ENCODE measurements at places on chromosomes 2 and 18.

DNA sequence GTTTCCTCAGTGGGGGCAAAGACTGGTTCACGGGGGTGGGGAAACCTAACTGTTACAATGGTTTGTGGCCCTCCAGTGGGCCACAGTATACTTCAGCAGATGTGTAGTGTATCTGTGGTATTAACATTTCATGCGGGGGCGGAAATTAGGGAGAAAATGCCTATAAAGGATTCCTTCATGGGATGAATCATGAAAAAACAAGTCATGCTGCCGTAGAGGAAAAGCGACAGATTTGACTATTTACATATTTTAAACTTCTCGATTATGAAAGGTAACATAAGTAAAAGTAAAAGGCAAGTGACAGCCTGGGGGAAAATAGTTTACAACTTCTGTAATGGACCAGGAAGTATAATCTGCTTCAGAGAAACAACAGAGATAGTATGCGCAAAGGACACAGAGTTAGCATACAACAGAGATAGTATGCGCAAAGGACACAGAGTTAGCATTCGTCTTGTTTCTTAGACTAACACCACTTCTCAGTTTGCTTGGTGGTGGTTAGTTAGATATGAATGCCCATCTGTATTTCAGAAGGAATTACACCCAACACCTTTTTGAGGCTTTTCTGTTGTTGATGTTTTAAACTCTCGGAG lies 41.1 kb downstream of the MRPS9 start:
- DNase-seq: no peak

- no peak for DNase-seq
Observed at GRCh38 chr2:73975731-73976130, 9.0 kb upstream of the TET3 start.

DNA sequence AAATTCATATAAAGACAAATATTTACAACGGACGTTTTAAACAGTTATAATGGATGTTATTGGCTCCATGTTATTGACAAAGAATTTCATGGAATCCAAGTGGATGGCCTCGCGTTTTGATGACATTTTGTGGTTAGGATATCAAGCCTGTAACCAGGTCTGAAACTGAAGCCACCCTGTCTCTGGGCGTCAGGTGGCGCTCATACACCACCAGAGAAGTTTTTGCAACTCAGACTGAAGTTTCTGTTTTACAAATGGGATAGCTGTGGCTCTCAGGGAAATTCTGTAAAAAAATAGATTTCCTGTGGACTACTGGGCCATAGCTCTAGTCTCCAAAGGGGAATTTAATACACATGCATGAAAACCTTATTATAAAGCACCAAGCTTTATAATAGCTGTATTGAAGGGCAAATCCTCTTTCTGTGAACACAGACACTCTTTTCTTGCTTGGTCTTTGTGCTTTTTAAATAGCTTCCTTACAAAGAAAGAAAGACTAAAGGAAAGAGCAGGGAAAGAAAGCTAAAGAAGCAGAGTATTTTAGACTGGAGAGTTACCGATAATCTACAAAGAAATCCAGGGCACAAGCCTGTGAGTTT lies 86.7 kb downstream of the C18orf54 start:
- peak; percentile 11 for DNase-seq

DNA sequence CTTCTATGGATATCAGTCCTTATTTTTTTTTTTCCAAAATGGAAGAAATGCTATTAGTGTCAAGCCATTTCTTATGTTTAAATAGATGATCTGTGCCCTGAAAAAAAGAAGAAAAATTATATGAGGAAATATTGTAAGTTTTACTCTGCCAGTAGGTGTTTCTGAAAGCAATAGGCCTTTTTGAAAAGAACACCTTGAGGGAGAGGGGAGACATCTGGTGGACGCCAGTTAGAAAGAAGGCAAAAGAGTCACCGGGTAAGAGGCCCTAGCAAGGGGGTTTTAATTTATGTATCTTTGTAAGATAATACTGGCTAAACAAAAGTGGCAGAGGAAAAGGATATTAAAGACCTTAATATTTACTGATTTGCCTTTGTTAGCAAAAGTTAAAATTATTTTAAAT lies 56.1 kb downstream of the DYNAP start:
- no peak for DNase-seq

- DNase-seq: no peak
Observed at GRCh38 chr2:145379934-145380333, 860.0 kb upstream of the ZEB2 start.

- DNase-seq: no peak
Observed at GRCh38 chr18:69000366-69000765, 202.5 kb downstream of the CCDC102B start.

DNA sequence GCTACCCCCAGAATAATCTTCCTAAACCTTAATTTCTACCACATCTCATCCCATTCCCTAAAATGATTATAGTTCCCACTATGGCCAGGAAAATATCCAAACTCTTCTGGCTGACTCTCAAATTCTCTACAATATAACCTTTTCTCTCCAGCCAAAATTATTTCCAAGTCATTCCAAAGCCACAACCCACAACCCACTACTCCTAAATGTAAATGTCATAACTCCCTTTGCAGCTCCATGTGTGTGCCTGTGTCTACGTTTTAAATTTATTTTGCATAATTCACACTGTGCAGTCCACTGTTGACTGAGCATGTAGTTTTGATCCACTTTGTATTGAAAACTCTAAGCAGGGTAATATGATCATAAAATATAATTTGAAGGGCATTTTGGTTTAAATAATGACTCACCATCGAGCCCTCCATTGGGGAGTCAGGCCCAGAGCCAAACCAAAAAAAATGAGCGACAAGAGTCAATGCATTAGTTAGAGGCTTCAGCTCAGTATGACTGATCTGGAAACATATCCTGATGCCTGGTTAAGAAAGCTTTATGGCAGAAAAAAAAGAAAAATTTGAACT lies 171.0 kb downstream of the AFF3 start:
- DNase-seq: no peak

- DNase-seq: no peak
Observed at GRCh38 chr2:118114863-118115262, 26.6 kb downstream of the INSIG2 start.

- DNase-seq: no peak
Observed at GRCh38 chr2:40038646-40039045, 259.6 kb upstream of the THUMPD2 start.

GRCh38 chr2:42903821-42904575 lies 111.6 kb upstream of the HAAO start:
- no peak for DNase-seq

GRCh38 chr2:1014802-1015201 lies 64.2 kb downstream of the SNTG2 start:
- DNase-seq: no peak

DNA sequence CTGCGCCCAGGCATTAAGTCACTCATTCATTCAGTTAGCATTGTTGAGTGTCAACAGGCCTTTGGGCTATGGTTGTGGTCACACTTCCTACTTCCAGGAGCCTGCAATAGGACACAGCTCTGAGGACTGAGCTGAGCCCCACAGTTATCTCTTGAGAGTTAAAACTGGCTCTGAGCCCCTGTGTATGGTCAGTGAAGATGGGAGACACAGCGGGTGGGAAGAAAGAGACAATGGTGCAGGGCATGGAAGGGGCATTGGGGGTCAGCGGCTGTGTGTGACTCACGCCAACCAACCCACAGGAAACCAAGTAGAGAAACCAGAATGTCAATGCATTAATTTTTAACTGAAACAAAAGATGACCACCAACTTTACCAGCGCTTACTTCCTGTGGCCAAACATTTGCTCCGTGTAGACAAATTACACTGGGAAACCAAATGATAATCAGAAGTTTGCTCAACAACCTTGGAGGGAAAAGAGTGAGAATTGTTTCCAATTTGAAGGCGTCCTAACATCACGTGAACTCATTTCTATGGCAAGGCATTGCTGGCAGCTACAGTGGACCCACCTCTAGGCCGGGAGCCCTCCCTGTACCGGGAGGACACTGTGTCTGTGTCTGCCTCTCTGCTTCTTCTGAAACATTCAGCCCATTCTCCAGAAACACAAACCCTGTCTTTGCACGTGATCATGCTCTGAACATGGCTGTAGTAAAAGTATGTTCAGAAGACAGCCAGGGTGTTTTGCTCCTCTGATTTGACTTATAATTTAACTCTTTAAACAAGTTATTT lies 212.0 kb upstream of the ID2 start:
- DNase-seq: no peak

DNA sequence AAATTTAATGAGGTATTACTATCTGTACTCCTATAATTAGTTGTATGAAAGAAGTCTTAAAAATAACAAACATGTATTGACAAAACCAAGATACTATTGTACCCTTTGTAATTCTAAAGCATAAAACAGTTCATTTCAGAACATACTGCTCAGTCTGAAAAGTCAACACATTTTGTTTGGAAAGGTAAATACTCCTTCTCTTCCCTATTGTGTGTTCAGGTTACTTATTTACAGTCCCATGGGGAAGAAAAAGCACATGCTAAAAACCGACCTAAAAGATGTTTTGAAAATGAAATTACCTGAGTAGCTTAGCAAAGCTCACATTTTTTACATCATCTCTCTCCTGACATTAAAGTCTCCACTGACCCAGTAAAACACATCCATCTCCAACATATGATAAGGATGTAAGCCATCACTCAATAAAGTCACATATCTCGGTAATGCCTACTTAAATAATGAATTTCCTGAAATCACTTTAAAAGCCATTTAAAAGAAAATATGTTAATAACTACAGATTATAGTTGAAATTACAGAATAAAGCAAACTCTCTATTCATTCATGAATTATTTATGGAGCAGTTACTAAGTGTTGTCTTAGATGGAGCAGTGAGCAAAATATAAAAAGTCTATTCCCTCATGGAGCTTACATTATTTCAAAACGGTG lies 75.6 kb upstream of the FZD5 start:
- no peak for DNase-seq

GRCh38 chr18:12694032-12694431 lies 8.5 kb downstream of the CEP76 start:
- DNase-seq: no peak

All from CD4-positive, alpha-beta T cell treated with Interleukin-21 for 1 hour (primary cell).